Activated T-helper 1 cell treated with Interleukin-2 at 50 U/mL for 16 hours (primary cell): ENCODE measurements at places on chromosomes 3 and 15.

GRCh38 chr3:188759336-188760005 is 412.3 kb upstream of the TPRG1 start:
- no peak for DNase-seq

- DNase-seq = no peak
Measured at GRCh38 chr3:102885289-102885688, 450.5 kb downstream of the ZPLD1 start.

DNA sequence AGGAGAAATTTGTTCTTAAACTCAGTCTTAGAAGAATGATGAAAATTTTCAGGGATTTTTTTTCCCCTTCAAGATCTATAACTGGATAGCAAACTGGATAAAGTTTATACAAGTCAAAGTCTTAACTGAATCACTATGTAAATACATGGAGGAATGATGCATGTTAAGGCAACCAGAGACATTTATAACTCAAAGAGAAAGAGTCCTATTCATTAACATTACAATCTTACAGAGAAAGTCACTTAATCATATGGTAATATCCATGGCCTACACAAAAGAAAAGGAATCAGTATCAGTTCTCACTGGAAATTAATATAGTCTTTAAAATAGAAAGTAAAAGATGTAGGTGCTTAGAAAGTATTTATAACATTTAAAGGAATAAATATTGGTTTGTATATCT is 869.1 kb downstream of the TBL1XR1 start:
- DNase-seq = no peak

DNA sequence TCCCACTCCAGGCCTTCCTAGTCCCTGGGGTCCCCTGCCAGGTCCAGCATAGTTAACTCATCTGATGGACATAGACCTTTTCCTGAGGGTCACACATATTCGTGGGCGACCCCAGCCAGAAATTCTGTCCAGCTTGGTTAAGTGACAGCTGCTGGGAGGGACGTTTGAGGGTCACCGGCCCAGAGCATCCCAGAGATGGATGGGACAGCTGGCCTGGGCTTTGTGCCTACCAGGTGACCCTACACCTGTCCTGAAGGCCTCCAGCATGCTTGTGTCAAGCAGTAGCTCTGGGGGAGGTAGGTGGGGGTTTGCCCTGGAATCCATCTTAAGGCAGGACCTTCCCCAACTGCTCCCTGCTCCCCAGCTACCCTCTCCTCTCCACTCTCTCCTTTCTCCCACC is 9.1 kb upstream of the DAG1 start:
- no peak for DNase-seq

DNA sequence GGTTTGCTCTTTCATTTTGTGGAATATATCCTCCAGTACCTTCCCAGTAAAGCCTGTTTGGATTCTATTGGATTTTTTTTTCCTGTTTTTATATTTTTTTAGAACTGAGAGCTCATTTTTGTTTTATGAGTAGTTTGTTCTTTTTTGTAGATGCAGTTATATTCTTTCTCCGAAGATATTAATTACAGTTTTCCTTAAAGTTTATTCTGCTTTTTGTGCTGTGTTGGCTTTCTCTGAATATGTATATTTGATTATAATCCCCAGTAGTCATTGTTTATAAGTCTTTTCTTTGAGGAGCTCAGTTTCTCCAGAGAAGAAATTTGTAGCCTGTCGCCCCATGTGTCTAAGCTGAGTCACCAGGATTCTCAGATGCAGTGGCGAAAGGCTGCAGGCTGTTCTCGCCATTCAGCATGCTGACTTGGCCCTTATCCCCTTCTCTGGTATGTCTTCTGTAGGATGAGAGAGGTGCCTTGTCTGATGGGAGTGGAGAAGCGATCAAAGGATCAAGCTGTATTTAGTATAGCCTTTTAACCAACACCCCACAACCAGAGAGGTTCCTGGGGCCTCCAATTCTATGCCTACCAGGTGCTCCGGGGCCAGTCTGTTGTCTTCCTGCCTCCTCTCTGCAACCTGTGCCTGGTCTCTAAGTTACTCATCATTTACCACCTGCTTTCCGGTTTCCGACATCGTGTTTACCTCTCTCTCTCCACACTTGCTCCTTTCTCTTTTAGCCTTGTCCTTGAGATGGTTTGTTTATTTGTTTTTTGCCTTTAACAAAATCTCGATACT is 31.7 kb upstream of the MFSD1 start:
- no peak for DNase-seq

DNA sequence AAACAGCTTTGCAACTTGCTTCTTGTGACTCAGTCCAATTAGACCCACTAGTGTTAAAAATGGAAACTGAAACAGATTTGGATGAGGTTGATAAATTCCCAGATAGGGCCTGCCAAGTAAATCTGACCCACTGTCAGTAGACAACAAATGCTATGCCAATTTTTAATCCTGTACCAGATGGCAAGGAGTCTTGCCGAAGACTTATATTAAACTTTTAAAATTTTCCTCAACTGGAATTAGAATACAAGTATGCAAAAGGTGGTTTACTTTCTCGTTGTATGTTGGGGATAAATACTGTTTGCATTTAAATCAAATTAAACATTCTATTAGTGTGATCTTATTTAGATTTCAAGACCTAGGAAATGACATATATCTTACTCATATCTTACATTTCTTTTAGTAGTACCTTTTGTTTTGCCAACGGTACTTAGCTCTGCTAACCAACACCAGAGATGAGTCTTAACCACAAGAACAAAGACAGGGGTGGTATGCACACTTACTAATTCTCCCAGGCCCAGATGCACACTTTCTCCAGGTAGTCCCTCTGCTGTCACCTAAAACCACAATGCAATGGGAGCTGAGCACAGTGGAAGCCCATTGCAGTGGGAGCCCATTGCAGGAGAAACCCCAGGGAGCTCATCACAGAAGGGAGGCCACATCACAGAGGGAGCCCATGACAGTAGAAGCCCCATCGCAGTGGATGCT is 77.8 kb downstream of the WWTR1 start:
- no peak for DNase-seq

DNA sequence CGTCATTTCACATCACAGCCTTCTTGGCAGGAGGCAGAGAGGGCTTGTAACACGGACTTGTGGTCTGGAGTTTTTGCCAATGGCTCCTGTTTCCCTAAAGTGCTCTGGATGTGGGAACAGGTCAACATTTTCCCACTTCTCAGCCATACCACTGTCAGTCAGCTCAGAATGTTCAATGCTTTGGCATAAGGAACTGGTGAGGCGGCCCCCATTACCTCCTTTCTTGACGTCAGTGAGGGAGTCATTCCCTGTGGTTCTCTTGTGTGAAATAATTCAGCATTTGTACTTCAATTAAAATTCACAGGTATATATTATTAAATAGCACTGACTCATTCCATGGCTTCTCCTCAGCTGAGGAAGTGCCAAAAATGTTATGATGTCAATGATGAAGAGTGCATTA is 167.1 kb downstream of the P3H2 start:
- DNase-seq = no peak
